ENCODE measurements at places on chromosomes 12 and 14. TPM values are rescaled to one million over a fixed set of nuclear protein-coding genes. Genes with fewer than 3 reads are reported as not detected.

The PRPF39 gene
- total RNA-seq: 43.3 TPM

The MIS18BP1 gene
- total RNA-seq: 9.8 TPM

The GPRC5D gene
- not detected for total RNA-seq

The THTPA gene
- 8.1 TPM for total RNA-seq

The DYNC1H1 gene
- total RNA-seq: 591 TPM

The MIP gene
- not detected for total RNA-seq

The CCDC197 gene
- not detected for total RNA-seq

The CMKLR1 gene
- 0.57 TPM for total RNA-seq

The STYK1 gene
- 1.6 TPM for total RNA-seq

The ACVR1B gene
- total RNA-seq: 15.4 TPM

The RIMBP2 gene
- 2.2 TPM for total RNA-seq

DNA sequence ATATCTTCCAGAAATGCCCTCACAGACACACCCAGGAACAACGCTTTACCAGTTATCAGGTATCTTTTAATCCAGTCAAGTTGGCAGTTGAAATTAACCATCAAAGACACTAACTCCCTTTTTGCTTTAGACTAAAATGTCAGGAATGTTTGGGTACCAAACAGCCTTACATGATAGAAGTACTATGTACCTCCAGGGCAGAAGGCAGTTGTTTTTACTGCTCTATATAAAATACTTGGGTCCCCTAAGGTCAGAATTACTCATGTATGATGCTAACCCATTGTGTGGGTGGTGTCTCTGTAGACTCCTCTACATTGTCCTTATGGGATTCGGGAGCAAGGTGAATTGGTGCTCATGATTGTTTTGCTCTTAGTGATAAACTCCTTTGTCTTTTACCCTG lies 492.5 kb upstream of the FLRT2 start:
- H3K27me3 ChIP-seq: no peaks in the 10 kb centered on the region
- no peaks in the 10 kb centered on the region for H3K36me3 ChIP-seq
- H3K4me3 ChIP-seq: no peak overlapping the region
- H3K4me1 ChIP-seq: no peaks in the 10 kb centered on the region
- H3K27ac ChIP-seq: no peak overlapping the region
- no peak for DNase-seq

DNA sequence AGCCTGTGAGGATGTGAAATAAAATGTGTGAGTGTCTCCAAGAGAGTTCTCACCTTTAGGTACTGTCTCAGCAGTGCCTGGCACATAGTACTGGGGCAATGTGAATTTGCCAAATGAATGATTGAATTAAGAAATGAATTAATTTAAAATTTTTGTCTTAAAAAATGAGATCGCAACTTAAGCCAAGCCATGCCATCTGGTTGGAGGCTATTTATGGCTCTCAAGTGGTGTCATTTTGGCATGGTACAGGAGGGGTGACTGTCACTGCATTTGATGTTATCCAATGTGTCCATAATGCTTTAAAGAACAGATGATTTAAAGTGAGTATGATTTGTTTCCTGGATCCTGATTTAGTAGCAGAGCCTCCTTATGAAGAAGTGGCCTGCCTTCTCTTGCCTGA lies 80.3 kb downstream of the SRGAP1 start:
- H3K36me3 ChIP-seq: no peaks in the 10 kb centered on the region
- DNase-seq: no peak
- H3K4me3 ChIP-seq: no peak overlapping the region
- peaks cover 6% of the 10 kb centered on the region for H3K4me1 ChIP-seq
- H3K27ac ChIP-seq: no peak overlapping the region
- no peaks in the 10 kb centered on the region for H3K27me3 ChIP-seq

DNA sequence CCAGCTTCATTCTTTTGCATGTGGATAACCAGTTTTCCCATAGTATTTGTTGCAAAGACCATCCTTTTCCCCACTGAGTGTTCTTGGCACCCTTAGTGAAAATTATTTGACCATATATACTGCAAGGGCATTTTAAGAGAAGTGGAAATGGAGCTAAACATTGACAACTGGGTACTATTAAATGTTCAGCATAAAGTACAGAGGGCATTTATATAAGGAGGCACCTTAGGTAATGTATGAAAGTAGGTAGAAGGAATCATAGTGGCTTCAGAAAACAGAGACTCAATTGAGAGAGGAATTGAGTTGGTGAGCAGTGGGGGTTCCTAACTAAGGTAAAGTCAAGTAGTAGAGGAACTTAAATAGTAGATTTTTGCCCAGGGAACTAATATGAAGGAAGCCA lies 34.5 kb upstream of the SMCO2 start:
- H3K27ac ChIP-seq: no peak overlapping the region
- H3K27me3 ChIP-seq: no peaks in the 10 kb centered on the region
- H3K4me1 ChIP-seq: no peaks in the 10 kb centered on the region
- no peak for DNase-seq
- H3K36me3 ChIP-seq: no peaks in the 10 kb centered on the region
- no peak overlapping the region for H3K4me3 ChIP-seq

- no peaks in the 10 kb centered on the region for H3K4me1 ChIP-seq
- DNase-seq: no peak
- H3K4me3 ChIP-seq: no peak overlapping the region
- H3K36me3 ChIP-seq: no peaks in the 10 kb centered on the region
- H3K27ac ChIP-seq: no peak overlapping the region
- no peaks in the 10 kb centered on the region for H3K27me3 ChIP-seq
Measured at GRCh38 chr14:98966016-98966415, 306.0 kb downstream of the BCL11B start.

DNA sequence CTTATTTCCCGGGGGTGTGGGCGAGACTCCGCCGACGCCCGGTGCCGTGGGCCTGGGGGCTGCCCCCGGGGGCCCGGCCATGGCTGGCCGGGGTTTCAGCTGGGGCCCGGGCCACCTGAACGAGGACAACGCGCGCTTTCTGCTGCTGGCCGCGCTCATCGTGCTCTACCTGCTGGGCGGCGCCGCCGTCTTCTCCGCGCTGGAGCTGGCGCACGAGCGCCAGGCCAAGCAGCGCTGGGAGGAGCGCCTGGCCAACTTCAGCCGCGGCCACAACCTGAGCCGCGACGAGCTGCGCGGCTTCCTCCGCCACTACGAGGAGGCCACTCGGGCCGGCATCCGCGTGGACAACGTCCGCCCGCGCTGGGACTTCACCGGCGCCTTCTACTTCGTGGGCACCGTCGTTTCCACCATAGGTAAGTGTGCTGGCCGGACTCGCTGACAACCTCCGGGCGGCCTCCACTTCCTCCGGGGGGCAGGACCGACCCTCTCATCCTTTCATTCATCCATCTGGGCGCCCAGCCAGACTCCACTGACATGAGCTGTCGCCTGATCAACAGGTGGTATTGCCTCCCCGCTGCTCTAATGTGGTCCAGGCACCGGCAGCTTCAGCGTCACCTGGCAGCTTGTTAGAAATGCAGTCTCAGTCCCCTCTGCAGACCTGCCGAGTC lies 467 bp downstream of the KCNK13 start:
- peak overlapping the region; percentile 33 for H3K4me3 ChIP-seq
- DNase-seq: no peak
- H3K4me1 ChIP-seq: peaks cover 20% of the 10 kb centered on the region
- no peak overlapping the region for H3K27ac ChIP-seq
- H3K36me3 ChIP-seq: no peaks in the 10 kb centered on the region
- H3K27me3 ChIP-seq: peaks cover 41% of the 10 kb centered on the region

DNA sequence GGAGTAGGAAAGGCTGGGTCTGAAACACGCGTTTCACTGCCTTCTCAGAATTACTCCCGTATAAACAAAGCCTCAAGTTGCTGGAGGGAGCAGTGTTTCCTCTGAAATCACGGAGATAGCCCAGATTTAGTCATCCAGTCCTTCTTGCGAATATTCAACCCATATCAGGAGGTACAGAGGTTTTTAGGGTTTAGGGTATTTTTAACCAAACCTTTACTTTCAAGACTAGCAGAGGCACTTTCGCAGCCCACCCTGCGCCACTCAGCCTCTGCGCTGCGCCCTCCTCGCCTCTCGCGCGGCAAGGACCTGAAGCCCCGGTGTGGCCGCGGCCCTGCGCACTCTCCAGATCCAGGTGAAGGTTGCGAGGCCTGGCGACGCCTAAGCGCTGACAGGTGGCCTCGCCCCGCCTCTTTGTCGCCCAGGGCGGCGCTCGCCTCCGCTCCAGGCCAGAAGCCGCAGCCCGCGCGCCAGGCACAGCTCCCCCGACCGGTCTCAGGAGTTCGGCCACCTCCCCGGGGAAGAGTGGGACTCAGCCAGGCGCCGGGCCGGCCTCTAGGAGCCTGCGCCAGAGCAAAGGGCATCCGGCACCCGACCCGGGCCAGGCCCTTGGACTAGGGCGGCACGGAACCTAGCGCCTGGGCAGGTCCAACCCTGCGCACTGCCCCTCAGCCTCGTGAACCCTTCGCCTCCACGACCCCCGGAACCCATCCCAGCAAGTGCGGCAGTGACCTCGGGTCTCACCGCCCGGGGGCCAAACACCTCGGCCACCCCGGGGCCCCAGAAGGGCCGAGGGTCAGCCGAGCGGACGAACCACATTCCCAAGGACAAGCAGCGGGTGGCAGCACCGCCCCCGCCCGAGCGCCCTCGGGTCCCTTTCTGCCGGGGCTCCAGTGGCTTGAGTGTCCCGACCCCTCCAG lies 1.8 kb upstream of the SAMD4A start:
- H3K27ac ChIP-seq: peak overlapping the region; percentile 88
- peaks cover 41% of the 10 kb centered on the region for H3K4me1 ChIP-seq
- no peaks in the 10 kb centered on the region for H3K36me3 ChIP-seq
- peak overlapping the region; percentile 77 for H3K4me3 ChIP-seq

- no peaks in the 10 kb centered on the region for H3K27me3 ChIP-seq
- peaks cover 31% of the 10 kb centered on the region for H3K4me1 ChIP-seq
- H3K4me3 ChIP-seq: no peak overlapping the region
- H3K27ac ChIP-seq: peak overlapping the region; percentile 83
- H3K36me3 ChIP-seq: no peaks in the 10 kb centered on the region
- DNase-seq: no peak
Measured at GRCh38 chr14:94473666-94474410, 2.2 kb downstream of the SERPINA9 start.

- no peaks in the 10 kb centered on the region for H3K36me3 ChIP-seq
- H3K27ac ChIP-seq: no peak overlapping the region
- no peak overlapping the region for H3K4me3 ChIP-seq
- no peak for DNase-seq
Measured at GRCh38 chr14:44586910-44587309, 79.8 kb upstream of the FSCB start.

DNA sequence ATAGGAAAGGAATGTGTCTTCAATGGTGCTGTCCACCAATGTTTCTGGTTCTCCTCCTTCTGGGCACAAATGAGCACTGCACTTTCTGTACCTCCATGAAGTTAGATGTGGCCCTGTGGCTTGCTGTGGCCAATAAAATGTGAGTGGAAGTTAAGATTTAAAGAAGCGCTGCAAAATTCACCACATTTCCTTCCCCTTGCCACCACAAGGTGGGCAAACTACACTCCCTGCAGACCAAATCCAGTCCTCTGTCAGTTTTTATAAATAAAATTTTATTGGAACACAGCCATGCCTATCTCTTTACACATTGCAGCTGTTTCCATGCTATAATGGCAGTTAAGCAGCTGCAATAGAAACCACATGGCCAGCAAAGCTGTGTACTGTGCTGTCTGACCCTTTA lies 141.4 kb upstream of the TMPO start:
- H3K4me3 ChIP-seq: no peak overlapping the region
- peaks cover 4% of the 10 kb centered on the region for H3K4me1 ChIP-seq
- H3K27me3 ChIP-seq: no peaks in the 10 kb centered on the region
- DNase-seq: no peak

DNA sequence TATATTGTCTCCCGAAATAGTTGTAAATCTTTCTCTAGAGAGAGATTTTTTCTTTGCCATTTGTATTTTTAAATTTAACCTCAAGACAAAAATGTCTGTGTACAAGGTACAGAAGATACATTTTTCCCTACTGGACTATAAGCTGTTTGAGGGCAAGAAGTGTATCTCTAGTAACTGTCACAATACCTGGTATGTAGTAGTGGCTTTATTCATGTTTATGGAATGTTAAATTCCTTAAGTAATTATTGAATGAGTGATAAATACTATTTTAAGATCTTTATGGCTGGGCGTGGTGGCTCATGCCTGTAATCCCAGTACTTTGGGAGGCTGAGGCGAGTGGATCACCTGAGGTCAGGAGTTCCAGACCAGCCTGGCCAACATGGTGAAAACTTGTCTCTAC lies 24.4 kb upstream of the CDK17 start:
- H3K36me3 ChIP-seq: no peaks in the 10 kb centered on the region
- no peak overlapping the region for H3K4me3 ChIP-seq
- no peaks in the 10 kb centered on the region for H3K27me3 ChIP-seq

GRCh38 chr14:50725761-50726160 lies 57.7 kb upstream of the SAV1 start:
- H3K27ac ChIP-seq: peak overlapping the region; percentile 15
- no peak overlapping the region for H3K4me3 ChIP-seq
- DNase-seq: no peak
- peaks cover 33% of the 10 kb centered on the region for H3K36me3 ChIP-seq
- no peaks in the 10 kb centered on the region for H3K27me3 ChIP-seq

DNA sequence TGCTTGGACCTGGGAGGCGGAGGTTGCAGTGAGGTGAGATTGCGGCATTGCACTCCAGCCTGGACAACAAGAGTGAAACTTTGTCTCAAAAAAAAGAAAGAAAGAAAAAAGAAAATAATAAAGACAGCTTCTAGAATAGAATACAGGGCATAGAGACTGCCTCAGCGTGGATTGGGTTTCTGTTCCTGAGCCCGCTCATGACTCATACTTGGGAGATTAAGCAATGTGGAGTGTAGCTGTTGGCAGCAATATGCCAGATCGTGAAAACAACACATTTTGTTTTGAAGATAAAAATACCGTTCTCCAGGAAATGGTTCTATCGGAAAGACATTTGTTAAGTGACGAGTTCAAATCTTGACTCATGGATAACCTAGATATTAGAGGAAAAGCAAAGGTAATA lies 67.2 kb downstream of the GLT1D1 start:
- H3K4me1 ChIP-seq: no peaks in the 10 kb centered on the region
- H3K4me3 ChIP-seq: no peak overlapping the region
- H3K36me3 ChIP-seq: no peaks in the 10 kb centered on the region
- no peak for DNase-seq
- H3K27me3 ChIP-seq: no peaks in the 10 kb centered on the region

- no peak overlapping the region for H3K4me3 ChIP-seq
- no peak overlapping the region for H3K27ac ChIP-seq
- DNase-seq: no peak
- peaks cover 12% of the 10 kb centered on the region for H3K4me1 ChIP-seq
- H3K27me3 ChIP-seq: no peaks in the 10 kb centered on the region
Measured at GRCh38 chr12:130791629-130792028, 47.4 kb downstream of the STX2 start.

DNA sequence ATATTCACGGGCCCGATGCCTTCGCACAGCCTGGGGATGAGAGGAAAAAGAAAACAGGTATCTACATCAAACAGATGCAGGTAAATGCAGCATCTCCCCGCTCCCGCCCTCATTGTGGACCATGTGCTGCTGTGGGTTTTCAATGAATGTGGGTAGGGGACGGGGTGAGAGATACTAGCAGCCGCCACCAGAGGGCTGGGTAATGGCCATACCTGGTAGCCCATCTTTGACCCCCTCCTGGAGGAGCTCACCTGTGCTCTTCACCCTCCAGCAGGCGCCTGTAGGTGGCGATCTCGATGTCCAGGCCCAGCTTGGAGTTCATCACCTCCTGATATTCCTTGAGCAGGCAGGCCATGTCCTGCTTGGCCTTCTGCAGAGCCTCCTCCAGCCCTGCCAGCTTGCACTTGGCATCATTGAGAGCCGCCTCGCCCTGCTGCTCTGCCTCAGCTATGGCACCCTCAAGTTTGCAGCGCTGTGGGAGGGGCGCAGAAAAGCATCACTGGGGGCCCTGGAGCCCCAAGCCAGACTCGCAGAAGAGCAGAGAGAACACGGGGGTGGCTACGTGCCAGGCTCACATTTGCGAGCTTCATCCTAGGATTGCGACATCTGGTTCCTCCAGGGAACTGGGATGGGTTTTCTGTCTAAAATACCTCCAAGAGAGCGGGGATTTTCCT lies 10.2 kb downstream of the KRT82 start:
- no peaks in the 10 kb centered on the region for H3K36me3 ChIP-seq
- H3K27ac ChIP-seq: no peak overlapping the region
- DNase-seq: no peak
- H3K27me3 ChIP-seq: peaks cover 17% of the 10 kb centered on the region
- H3K4me1 ChIP-seq: no peaks in the 10 kb centered on the region

Measured in astrocyte (in vitro differentiated cells and primary cell).